ENCODE measurements at places on chromosomes 6 and 20.

DNA sequence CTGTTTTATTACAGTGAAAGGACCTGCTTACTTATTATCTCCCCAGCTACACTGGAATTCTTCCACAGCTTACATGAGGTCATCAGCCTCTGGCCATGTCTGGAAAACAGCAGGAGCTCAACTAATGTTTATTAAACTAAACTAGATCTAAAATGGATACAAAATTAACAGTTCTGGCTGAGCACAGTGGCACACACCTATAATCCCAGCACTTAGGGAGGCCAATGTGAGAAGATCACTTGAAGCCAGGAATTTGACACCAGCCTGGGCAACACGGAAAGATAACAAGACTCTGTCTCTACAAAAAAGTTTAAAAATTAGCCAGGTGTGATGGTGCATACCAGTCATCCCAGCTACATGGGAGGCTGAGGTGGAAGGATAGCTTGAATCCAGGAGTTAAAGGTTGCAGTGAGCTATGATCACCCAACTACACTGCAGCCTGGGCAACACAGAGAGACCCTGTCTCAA is 220.8 kb upstream of the MARCKS start:
- no peak for DNase-seq

GRCh38 chr6:158978757-158979156 is 21.2 kb downstream of the RSPH3 start:
- DNase-seq, result no peak

- no peak for DNase-seq
Measured at GRCh38 chr6:136494710-136495109, 55.5 kb downstream of the MAP7 start.

DNA sequence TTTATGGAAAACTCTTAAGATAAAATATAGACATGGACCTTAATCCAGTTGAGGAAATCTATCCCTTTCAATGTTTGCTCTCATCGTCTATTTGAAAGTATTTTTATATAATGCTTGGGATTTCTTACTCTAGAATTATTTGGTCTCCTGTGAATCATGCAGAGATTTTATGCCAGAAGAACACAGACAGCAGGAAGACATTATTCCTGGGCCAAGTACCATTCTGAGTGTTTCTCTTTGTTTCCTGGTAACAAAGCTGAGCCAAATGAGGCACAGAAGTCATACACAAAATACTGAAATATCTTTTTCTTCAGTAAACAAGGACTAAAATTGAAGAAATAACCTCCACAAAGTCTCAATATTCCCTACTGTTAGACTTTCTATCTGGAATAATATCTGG is 538.2 kb upstream of the EYS start:
- no peak for DNase-seq

- no peak for DNase-seq
Measured at GRCh38 chr6:39381550-39382140, 59.1 kb upstream of the KCNK16 start.
